SJCRH30 (cell line): ENCODE measurements at places on chromosomes 1 and 21. TPM values are rescaled to one million over a fixed set of nuclear protein-coding genes. Genes with fewer than 3 reads are reported as not detected.

The HHAT gene
- 5.0 and 5.1 TPM in 2 replicates for total RNA-seq

The ARID4B gene
- 30.3 and 34.6 TPM in 2 replicates for total RNA-seq

The MOV10 gene
- 35.4 and 45.7 TPM in 2 replicates for total RNA-seq

The RHBDL2 gene
- 0.10 TPM in 1 of 2 replicates, not detected in the other for total RNA-seq

The PRCC gene
- total RNA-seq, result 56.4 and 61.2 TPM in 2 replicates

The DEPDC1 gene
- total RNA-seq, result 44.8 and 62.1 TPM in 2 replicates

The ACOT11 gene
- 4.3 and 4.4 TPM in 2 replicates for total RNA-seq

The ADGRL2 gene
- total RNA-seq, result 90.3 and 98.0 TPM in 2 replicates

The OVAAL gene
- not detected in 2 replicates for total RNA-seq

The KRTAP11-1 gene
- not detected in 2 replicates for total RNA-seq

DNA sequence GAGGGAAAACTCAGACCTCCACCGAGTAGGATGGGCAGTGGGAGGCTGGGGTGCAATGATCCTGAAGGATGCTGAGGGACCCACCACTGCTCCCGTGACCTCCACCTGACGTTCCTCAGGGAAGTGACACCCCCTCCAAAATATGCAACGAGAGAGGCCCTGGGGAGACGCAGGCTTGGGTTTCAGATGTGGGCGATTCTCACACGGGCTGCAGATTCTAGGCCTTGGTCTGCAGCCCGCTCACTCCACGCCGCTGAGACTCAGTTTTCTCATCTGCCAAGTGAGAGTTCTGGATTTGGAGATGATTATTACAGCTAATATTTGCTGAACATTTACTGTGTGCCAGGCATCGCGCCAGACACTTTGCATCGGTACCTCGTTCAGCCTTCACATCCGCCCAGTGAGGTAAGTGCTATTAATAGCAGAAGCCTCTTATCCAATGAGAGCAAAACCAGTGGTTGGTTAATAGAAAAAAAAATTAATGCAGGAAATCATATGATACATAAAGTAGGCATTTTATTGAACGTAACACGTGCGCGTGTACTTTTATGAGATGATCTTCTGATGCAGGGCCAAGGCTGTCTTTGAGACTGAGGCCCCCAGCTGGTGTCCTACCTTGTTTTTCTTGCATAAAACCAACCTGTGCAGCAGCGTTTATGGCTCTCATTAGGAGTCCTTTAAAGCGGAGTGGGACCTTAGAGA is 102.0 kb upstream of the RUNX3 start:
- H3K36me3 ChIP-seq, result no peaks in the 10 kb centered on the region
- H3K27me3 ChIP-seq, result no peaks in the 10 kb centered on the region; the same call in 1 of the 2 replicates
- DNase-seq, result no peak
- H3K4me1 ChIP-seq, result no peaks in the 10 kb centered on the region

DNA sequence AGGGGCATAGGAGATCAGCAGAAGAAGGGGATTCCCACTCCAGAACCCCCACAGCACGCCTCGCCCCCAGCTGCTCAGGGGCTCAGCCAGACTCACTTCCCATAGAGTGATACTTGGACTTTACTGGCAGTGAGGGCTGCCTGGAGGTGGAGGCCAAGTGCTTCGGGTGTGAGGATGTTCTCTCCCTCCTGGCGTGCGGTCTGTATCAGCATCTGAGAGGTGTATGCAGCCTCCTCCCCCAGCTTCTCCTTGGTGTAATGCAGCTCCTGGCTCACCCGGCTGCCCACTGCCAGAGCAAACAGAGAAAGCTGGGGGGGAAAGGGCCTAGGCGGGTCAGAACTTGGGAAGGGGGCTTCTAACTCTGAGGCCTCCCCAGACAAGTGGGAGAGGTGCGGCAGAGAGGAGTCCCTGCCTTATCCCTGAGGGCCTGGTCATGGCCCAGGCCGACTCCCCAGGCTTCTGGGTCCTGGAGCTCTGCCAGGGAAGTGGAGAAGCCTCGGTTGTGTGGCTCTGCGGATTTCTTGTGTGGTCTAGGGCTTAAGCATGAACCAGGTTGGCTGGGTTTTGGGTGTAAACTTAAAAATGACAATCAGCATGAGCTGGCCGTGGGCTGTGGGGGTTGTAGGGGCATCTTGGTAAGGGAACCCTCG is 10.9 kb downstream of the PTCH2 start:
- peaks cover 7% of the 10 kb centered on the region for H3K4me1 ChIP-seq
- no peaks in the 10 kb centered on the region for H3K27me3 ChIP-seq
- no peak overlapping the region for H3K27ac ChIP-seq
- peak; percentile 79 for DNase-seq
- no peak overlapping the region for H3K4me3 ChIP-seq

GRCh38 chr1:238624776-238625175 is 734.1 kb upstream of the ZP4 start:
- H3K4me1 ChIP-seq, result peaks cover 15% of the 10 kb centered on the region
- no peak overlapping the region for H3K4me3 ChIP-seq
- peak; percentile 63 for DNase-seq
- no peaks in the 10 kb centered on the region for H3K27me3 ChIP-seq
- H3K36me3 ChIP-seq, result no peaks in the 10 kb centered on the region
- H3K27ac ChIP-seq, result peak overlapping the region; percentile 11

- H3K4me3 ChIP-seq, result peak overlapping the region; percentile 65
- H3K27me3 ChIP-seq, result no peaks in the 10 kb centered on the region
- no peaks in the 10 kb centered on the region for H3K36me3 ChIP-seq
- H3K4me1 ChIP-seq, result peaks cover 6% of the 10 kb centered on the region
- H3K27ac ChIP-seq, result peak overlapping the region; percentile 86
Measured at GRCh38 chr1:226938903-226939437, 1.1 kb upstream of the COQ8A start.

GRCh38 chr21:33022828-33023573 is 2.7 kb upstream of the OLIG2 start:
- H3K36me3 ChIP-seq, result peaks cover under 1% of the 10 kb centered on the region; the same call in 1 of the 2 replicates
- no peak overlapping the region for H3K4me3 ChIP-seq
- H3K4me1 ChIP-seq, result peaks cover 6% of the 10 kb centered on the region; the same call in 1 of the 2 replicates
- DNase-seq, result no peak

DNA sequence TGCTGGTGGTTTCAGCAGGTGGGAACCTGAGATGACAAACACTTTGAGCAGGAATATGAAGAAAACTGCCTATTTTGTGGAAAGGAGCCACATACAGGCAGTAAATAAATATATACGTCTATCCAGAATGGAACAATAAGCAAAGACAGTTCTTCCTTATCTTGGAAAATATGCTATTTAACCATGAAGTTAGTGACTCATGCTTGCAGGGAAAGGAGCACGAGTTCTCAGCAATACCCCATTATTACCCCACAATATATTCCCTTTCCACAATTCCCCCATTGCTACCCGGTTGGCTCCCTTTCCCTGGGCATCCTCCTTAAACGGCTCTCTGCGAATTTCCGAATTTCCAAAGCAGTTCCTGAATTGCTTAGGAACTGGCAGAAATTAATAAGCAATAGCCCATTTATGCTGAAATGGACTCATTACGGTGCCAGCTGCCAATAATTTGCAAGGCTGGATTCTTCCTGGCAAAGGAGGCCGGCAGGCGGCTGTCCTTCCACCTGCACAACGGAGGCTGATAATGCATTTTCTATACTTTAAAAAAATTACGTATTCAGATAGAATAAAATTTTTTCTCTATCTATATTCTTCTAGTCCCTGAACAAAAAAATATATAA is 65.4 kb downstream of the TIAM1 start:
- DNase-seq, result no peak
- no peak overlapping the region for H3K4me3 ChIP-seq

GRCh38 chr21:17513214-17514123 is 626 bp downstream of the CXADR start:
- H3K27me3 ChIP-seq, result peaks cover 8% of the 10 kb centered on the region; the same call in 1 of the 2 replicates
- H3K4me1 ChIP-seq, result peaks cover 5% of the 10 kb centered on the region; the same call in 1 of the 2 replicates
- DNase-seq, result peak; percentile 27
- peak overlapping the region; percentile 93 for H3K4me3 ChIP-seq
- H3K27ac ChIP-seq, result no peak overlapping the region
- no peaks in the 10 kb centered on the region for H3K36me3 ChIP-seq

- peaks cover 14% of the 10 kb centered on the region; the same call in 1 of the 2 replicates for H3K27me3 ChIP-seq
- no peaks in the 10 kb centered on the region for H3K36me3 ChIP-seq
- no peak for DNase-seq
- H3K4me1 ChIP-seq, result no peaks in the 10 kb centered on the region
- H3K27ac ChIP-seq, result no peak overlapping the region
Measured at GRCh38 chr1:20400341-20401177, 85.5 kb downstream of the CAMK2N1 start.

GRCh38 chr1:200095057-200095577 is 67.6 kb downstream of the NR5A2 start:
- DNase-seq, result no peak
- H3K36me3 ChIP-seq, result no peaks in the 10 kb centered on the region
- H3K27ac ChIP-seq, result no peak overlapping the region
- no peaks in the 10 kb centered on the region for H3K27me3 ChIP-seq
- peaks cover 4% of the 10 kb centered on the region; the same call in 1 of the 2 replicates for H3K4me1 ChIP-seq

- DNase-seq, result no peak
- no peak overlapping the region for H3K27ac ChIP-seq
- peaks cover 8% of the 10 kb centered on the region for H3K36me3 ChIP-seq
- H3K4me3 ChIP-seq, result no peak overlapping the region
Measured at GRCh38 chr1:201565024-201565730, 26.2 kb downstream of the NAV1 start.

DNA sequence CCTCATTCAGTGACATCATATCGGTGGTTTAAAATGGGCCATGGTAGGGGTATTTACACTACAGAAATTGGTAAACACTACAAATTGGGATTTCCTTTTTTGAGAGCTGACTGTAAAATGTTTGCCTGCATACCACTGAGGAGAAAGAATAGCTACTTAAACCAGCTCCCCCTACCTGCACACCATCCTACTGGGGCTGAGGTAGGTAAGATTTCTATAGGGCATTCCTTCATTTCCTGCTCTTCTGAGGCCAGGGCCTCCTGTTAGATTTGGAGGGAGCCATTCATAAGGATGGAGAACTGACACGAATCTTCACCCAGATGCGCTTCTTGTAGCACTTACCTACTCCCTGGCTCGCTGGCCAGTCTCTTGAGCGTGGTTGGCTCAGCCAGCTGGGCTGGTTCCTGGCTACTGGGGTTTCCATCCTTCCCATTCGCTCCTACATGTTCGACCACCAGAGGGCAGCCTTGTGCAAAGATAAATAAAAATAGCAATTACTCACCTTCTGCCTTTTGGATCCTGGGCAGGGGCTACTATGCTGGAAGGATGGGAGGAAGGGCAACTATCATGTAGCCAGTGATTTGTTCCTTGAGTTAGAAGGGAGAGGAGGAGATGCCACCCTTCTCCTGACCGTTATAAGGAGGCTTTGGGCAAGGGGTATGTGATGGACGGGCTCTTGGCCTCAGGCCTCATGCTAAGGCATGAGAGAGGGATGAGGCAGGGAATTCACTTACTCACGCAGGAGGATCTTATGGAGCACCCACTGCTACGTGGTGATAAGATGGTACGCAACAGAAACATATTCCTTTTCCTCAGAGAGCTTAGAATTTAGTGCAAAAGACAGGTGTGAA is 10.7 kb downstream of the OPTC start:
- no peaks in the 10 kb centered on the region for H3K36me3 ChIP-seq
- no peak overlapping the region for H3K27ac ChIP-seq
- DNase-seq, result peak; percentile 83
- H3K4me3 ChIP-seq, result no peak overlapping the region
- H3K27me3 ChIP-seq, result no peaks in the 10 kb centered on the region
- peaks cover 40% of the 10 kb centered on the region for H3K4me1 ChIP-seq

- DNase-seq, result no peak
- peaks cover 26% of the 10 kb centered on the region for H3K4me1 ChIP-seq
- H3K27me3 ChIP-seq, result no peaks in the 10 kb centered on the region
- no peaks in the 10 kb centered on the region for H3K36me3 ChIP-seq
- H3K27ac ChIP-seq, result peak overlapping the region; percentile 46
Measured at GRCh38 chr1:116453481-116453880, 80.4 kb downstream of the ATP1A1 start.

- H3K4me1 ChIP-seq, result no peaks in the 10 kb centered on the region
- H3K27me3 ChIP-seq, result no peaks in the 10 kb centered on the region
- no peak overlapping the region for H3K4me3 ChIP-seq
Measured at GRCh38 chr1:59878370-59878769, 48.2 kb downstream of the CYP2J2 start.

- H3K4me1 ChIP-seq, result no peaks in the 10 kb centered on the region
- no peak overlapping the region for H3K27ac ChIP-seq
- DNase-seq, result no peak
- no peaks in the 10 kb centered on the region for H3K36me3 ChIP-seq
- no peaks in the 10 kb centered on the region for H3K27me3 ChIP-seq
Measured at GRCh38 chr1:180691322-180691913, 59.6 kb downstream of the XPR1 start.

GRCh38 chr21:33871171-33871570 is 44.4 kb downstream of the ATP5PO start:
- no peak overlapping the region for H3K27ac ChIP-seq
- H3K4me3 ChIP-seq, result no peak overlapping the region
- peaks cover 8% of the 10 kb centered on the region; the same call in 1 of the 2 replicates for H3K4me1 ChIP-seq
- H3K27me3 ChIP-seq, result no peaks in the 10 kb centered on the region
- no peaks in the 10 kb centered on the region for H3K36me3 ChIP-seq
- no peak for DNase-seq

DNA sequence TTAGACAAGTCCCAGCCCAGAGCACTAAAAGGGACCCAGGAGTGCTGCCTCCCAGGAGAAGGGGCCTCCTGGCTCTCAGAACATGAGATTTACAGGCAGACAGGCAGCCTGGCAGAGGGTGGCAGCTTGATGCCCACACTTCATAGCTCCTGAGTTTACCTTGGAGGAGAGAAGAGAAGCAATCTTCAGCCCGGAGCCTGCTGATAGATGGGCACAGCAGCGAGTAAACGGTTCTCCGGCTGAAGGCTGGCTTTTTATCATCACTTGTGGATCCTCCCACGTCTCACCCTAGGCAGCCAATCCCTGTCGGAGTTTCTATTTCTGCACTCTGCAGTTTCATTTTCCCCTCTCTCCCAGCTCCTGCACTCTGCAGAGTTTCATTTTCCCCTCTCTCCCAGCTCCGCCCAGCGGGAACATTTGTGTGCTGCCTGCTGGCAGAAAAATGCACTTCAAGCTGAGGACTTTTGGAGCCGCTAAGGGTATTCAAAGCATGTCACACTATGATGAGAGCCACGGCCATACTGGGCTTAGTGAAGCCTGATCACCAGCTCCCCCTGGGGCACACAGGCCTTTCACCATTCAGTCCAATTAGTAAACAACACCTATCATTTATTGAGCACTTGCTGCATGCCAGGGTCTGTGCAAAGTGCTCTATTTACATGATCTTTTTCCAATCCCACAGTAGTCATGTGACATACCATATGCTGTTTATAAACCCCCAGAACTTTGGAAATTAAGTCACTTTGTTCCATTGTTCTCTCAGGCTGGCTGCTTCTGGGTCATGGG is at the start of gene IFI6:
TSS of gene IFI6 (minus strand) at position 229 of the 786 bp plus-strand sequence. CDS start 2,878 bp downstream, outside the sequence.
- no peak within 1 kb of the TSS for H3K27ac ChIP-seq
- DNase-seq, result peak; percentile 93
- H3K4me3 ChIP-seq, result peak within 1 kb of the TSS; percentile 28
- no peaks in the 10 kb centered on the region for H3K36me3 ChIP-seq
- H3K27me3 ChIP-seq, result no peaks in the 10 kb centered on the region
- peaks cover 6% of the 10 kb centered on the region for H3K4me1 ChIP-seq
